CD4-positive, alpha-beta T cell treated with Interleukin-4 for 4 hours (primary cell): ENCODE measurements at places on chromosomes 5 and 9.

DNA sequence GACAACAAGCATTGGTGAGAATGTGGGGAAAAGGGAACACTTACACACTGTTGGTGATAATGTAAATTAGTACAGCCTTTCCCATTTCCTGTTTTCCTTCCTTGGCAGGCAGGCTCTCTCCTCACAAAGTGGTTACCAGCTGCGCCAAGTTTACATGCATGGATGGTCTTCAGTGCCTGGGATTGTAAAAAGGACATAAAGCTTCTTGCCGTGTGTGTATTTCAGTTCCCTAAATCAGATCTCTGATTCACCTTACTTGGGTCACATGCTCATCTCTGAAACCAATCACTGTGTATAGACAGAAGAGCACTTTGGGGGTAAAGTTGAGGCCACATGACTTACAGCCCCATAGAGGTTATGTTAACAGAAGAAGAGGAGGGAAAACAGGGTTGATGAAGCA, 92.8 kb downstream of the CAVIN4 start:
- DNase-seq: no peak

DNA sequence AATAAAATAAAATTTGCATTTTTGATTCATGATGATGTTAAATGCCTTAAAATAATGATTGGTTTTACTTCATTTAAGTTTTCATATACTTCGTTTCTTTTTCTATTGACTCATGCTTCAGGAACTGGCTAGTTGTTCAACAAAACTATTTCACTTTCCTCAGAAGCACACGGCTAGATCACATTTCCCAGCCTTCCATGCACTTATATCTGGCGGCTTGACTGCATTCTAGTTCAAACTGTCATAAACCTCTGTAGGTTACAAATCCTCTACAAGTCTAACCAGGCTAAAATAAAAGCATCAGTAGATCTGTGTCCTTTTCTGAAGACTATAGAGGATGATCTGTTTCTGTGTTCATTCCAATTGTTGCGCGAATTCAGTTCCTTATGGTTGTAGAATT, 46.3 kb upstream of the CNTLN start:
- DNase-seq: no peak

GRCh38 chr9:115590011-115590410, 472.1 kb upstream of the TNC start:
- DNase-seq: no peak

GRCh38 chr5:93360436-93361088, 220.5 kb downstream of the NR2F1-AS1 start:
- DNase-seq: no peak

DNA sequence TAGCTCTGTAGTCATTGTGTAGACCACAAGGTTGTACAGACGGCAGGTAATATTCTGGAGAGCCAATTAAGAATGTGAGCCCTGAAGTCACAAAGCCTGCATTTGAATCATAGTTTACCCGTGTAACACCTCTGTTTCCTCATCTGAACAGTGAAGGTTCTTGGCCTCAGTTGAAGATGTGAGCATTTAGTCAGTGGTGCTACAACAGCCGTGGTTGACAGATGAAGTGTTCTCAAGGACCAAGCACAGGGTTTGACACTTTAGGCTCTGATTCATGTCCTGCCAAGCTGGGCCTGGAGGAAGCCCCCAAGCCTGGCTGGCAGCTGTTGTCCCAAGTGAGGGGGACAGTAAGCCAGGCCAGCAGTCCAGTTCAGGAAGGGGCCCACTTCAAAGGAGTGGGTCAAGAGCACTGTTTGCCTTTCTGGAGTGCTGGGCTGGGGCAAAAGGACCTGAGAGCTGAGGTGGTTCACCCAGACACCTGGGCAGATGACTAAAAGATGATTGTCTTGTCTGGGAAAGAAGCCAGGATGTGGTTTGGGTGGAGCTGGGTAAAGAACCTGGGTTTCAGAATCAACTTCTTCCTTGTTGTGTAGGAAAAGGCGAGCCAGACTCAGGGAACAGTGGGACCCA, 20.7 kb downstream of the FAXDC2 start:
- DNase-seq: peak; percentile 75

- no peak for DNase-seq
Observed at GRCh38 chr5:36156121-36156601, 4.2 kb downstream of the SKP2 start.

DNA sequence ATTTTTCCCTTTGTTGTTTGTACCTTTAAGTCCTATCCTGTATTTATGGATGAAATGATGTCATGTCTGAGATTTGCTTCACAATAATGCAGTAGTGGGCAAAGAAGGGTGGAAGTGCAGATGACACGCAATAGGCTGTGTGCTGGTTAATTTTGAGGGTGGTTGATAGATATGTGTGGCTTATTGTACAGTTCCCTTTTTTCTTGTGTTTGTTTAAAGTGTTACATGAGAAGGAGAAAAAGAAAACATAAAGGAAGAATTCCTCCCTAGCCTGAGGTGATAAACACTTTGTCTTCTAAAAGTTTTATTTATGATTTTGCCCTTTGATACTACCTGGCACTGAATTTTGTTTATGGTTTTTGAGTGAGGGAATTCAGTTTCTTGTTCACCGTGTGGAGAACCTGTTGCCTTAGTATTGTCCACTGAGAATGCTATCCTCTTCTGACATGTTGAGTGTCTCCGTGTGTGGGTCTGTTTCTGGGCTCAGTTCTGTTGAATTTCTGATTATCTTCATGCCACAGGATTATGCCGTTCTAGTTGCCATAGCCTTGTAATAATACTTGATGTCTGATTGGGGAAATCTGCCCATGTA, 52.3 kb upstream of the FAM120AOS start:
- no peak for DNase-seq

DNA sequence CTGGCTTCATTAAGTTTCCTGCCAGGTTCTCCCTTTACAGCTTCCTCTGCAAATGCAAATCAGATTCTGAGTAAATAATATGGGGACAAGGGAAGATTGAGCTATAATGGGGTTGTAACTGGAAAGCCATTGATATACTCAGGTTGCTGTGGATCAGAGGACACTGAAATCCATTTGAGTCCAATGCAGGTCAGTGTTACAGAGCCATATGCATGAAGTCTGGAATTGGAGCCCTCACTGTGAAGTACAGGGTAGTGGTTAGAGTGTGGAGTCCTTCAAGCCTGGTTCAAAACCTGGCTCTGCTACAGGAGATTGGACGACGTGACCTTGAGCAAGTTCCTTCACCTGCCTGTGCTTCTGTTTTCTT, 48.7 kb downstream of the TIMD4 start:
- no peak for DNase-seq

DNA sequence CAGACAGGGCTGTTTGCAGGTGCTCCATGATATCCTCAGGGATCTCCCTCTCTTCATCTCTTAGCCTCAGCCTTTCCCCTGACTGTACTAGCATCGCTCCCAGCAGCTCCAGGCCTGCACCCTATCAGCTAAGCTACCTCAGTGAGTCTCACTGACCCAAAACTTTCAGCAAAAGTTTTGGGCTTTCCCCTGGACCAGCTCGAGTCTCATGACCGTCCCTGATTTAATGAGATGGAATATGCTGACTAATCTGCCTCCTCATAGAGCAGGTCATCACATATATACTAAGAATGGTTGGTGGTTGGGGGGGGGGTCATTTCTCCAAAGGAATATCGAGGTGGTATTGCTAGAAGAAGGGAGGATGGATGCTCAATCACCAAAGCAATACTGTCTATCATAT, 151.5 kb downstream of the NR3C1 start:
- no peak for DNase-seq

DNA sequence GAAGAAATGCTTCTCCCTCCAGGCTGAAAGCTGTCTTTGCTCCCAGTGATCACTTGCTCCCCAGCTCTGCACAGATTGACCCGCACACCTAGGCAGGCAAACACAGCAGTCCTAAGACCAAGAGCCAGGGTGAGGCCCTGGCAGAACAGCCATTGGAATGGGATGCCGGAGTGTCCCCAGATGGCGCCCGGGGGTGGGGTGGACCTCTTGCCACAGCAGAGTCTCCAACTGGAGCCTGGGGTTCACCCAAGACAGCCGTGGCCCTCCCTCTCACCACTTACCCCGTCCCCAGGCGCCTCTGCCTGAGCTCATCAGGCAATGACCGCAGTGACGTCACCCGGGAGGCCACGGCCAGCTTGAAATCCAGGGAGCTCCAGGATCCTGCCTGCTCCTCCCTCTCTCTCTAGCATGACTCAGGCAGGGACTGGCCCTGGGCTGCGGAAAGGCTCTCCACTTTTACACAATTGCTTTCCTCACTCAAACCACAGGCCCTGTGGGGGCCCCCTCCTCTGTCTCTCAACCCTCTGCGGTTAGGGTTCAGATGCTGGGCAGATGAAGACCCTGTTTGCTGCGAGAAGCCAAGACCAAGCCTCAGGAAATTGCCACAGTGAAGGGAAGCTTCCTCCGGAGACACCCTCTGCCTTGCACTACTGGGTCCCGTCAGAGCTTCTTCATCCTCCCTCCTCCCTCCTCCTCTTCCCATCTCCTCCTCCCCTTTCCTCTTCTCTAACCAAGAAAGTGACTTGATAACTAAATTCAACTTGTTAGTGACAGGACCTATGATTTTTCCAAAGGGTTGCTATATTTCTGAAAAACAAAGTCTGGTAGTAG, 24.3 kb upstream of the PTGES start:
- peak; percentile 29 for DNase-seq

- DNase-seq: no peak
Observed at GRCh38 chr5:50476549-50476948, 35.5 kb upstream of the EMB start.

DNA sequence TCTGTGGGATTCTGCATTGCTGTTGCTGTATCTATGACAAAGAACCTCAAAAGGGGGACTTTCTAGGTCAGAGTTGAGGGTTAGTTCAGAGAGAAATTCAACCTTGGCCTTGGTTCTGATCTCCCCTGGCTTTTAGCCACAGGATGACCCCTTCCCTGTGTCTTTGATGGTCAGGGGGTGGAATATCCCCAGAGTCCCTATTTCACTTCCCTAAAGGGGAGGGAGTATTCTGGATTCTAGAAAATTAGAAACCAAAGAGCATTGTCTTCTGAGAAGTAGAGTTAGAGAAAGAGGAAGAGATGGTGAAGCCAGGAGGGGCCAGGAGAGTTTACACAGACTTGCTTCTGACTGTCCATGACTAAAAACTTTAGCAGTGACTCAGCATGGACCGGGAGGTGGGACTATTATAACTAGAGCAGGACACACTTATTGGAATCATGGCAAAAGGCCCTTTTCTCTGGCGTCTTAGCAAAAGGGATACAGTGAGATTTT, 56.2 kb upstream of the LPAR1 start:
- DNase-seq: no peak

- no peak for DNase-seq
Observed at GRCh38 chr5:170571875-170572852, 68.3 kb downstream of the KCNIP1 start.

- DNase-seq: no peak
Observed at GRCh38 chr5:141805874-141806595, 72.2 kb downstream of the PCDH1 start.

DNA sequence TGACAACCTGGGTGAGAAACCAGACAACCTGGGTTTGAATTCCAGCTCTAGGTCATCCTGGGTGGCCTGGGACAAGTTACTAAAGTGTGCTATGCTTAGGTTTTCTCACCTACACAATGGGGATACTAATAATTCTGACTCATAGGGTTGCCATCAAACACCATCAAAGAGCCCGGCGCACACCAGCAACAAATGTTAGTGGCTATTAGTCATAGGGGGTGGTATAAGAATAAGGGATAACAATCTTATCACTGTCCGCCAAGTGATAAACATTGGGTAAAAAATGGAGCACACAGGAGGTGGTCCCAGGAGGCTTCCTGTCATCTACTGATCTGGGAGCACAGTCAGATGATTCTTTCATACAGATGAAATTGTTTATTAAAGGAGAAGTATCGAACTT, 61.4 kb upstream of the AFAP1L1 start:
- no peak for DNase-seq

DNA sequence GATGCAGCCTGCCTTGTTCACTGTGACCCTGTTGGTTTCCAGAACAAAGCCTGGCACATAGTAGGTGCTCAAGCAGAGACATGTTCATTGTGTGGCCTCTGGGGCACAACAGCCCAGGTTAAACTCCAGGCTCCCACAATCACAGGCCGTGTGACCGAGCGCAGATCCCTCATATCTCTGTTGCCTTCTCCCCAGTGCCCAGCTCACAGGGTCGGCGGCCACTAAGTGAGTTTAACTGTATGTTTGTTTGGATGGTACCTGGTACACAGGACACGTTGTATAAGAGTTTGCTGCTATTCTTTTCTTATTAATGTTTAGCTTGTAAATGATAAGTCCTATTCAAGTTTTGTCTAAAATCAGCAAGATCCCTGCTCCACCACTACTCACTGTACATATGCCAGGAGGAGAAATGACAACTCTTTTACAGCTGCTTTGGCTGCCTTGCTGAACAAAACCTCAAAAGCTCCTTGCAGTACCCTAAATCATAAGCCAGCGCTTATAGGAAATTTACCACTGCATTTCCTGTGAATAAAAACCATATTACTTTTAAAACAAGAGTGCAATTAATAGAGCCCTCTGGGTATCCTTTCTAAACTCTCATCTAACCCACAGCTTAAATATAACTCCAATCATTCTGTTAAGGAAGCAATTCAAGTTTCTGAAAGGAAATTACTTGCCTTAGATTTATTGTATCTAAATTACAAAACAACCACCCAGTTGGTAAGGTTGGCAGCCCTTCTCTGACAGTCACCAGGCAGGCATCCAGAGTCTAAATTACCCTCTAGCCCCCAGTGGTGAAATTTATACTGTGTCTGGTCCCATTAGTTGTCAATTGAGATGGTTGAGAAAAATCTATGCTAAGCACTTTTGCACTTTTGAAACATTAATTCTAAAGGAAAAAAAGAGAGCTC, 379.4 kb downstream of the SEMA5A start:
- no peak for DNase-seq

DNA sequence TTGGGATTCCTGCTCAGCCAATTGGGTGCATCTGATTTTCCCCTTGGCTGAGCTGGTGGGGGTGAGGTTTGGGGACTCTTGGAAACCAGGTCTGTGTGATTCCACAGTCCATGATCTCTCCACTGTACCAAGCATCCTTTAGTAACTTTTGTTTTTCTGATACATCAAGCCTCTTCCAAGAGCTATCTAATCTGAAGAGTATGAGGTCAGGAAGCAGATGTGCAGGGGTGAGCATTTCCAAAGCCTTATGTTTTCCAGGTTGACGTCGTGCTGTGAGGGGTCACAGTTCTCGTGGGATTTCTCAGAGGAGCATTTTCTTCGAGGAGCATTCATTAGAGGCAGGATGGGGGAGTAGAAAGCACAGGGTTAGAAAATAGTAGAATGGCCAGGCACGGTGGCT, 95.3 kb downstream of the KLF4 start:
- DNase-seq: no peak

DNA sequence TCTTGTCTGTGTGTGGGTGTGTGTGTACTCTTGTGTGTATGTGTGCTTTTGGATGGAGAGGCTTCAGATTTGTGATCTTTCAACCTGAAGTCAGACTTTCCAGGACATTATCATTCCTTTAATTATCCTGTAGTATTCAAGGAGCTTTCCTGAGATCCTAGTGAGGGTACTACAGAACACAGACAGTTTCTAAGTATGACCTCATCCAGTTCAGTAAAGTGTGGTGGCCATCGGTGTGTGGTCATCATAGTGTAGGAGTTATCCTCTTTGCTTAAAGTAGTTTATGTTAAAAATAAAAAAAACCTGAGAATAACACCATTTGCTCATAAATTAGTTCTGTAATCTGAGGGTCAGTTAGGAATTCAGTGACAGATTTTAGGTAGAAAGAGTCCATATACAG, 478.0 kb upstream of the ACTBL2 start:
- no peak for DNase-seq
